Cortex of kidney (tissue), 1 donor: ENCODE measurements at places on chromosomes 13 and 19.

DNA sequence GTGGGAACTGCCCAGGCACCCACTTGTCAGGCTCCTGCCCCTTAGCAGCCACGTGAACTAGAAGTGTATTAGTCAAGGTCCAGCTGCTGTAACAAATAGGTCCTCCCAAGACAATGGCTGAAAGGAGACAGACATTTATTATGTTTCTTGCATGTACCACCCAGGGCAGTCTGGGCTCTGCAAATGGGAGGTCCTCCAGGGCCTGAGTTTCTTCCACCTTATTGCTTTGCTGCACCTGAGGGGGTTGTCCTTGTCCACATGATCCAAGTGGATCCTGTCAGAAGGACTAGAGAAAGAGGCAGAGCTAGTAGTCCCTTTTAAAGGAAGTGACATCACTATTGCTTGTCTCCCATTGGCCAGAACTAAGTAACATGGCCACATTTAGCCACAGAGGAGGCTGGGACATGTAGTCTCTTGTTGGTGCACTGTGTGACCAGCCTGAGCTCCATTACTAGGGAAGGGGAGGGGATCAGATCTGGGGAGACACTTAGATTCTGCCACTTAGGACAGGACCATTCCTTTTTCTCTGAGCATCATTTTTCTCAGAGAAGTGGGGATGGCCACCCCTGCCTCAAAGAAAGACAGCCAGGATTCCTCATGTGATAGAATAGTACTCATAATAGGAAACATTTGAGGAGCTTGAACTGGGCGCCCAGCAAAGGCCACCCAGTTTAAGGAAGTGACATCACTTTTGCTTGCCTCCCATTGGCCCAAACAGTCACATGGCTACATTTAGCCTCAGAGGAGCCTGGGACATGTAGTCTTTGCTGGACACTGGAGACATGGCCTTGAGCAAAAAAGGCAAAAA lies 15.1 kb downstream of the CC2D1A start:
- DNase-seq, result no peak

GRCh38 chr19:17358395-17358794 lies 18.7 kb downstream of the PLVAP start:
- DNase-seq, result no peak

DNA sequence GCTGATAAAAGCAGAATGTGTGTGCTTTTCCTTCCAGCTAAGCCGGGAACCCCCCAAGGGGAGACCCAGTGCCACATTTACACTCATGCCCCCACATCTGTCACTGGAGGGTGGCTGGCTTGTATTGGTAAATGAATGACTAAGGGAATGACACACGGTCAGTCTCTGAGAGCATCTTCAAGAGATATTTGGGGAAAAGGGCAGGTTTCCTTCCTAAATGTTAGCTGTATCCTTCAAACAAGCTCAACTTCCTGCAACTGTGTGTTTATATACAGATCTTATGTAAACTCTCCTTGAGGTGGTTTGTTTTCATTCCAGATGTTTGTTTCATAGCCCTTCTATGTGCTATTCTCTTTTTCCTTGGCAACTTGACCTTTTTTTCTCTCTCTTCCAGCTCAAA lies 192.6 kb downstream of the COL4A1 start:
- DNase-seq, result no peak

GRCh38 chr13:31278869-31279268 lies 79.1 kb downstream of the B3GLCT start:
- no peak for DNase-seq

- DNase-seq, result peak; percentile 66
These were observed 455 bp downstream of the TPT1 start for GRCh38 chr13:45340422-45341033.

DNA sequence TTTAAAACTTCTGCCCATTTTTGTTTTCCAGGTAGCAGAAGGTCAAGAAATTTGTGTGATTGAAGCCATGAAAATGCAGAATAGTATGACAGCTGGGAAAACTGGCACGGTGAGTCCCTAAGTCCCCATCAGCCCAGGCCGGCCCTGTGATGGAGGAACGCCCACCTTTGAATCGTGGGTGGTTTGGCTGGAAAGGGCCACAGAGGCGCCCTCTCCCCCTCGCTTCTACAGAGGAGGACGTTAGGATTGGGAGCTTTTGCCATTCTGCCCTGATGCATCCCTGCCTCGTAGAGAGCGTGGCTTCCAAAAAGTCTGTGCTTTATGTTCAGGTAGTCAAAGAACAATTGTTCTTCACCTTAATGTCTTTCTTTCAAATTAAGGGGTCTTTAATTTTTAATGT lies 60.9 kb downstream of the GGACT start:
- DNase-seq, result no peak

DNA sequence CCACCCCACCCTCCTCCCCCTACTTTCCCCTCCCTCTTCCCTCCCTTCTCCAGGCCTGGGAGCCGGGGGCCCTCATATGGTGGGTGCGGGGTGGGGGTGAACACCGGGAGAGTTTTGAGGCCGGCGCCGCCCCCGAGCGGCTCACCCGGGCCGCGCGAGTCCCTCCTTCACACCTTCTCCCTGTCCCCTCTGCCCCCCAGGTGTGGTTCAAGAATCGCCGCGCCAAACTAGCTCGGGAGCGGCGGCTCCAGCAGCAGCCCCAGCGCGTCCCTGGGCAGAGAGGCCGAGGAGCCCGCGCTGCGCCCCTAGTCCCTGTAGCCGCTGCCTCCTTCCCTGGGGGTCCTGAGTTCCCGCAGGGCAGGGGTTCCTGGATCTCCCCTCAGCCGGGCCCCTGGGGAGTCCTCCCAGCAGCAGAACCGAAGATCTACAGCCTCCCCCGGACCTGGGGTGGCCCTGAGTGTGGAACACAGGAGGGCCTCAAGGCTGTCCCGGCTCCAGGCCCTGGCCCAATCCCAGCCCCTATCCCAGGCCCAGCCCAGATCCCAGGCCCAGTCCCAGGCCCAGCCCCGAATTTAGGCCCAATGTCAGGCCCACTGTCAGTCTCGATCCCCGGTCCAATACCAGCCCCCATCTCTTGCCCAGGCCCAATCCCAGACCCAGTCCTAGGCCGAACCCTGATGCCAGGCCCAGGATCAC lies 1.7 kb downstream of the TPRX2 start:
- no peak for DNase-seq

DNA sequence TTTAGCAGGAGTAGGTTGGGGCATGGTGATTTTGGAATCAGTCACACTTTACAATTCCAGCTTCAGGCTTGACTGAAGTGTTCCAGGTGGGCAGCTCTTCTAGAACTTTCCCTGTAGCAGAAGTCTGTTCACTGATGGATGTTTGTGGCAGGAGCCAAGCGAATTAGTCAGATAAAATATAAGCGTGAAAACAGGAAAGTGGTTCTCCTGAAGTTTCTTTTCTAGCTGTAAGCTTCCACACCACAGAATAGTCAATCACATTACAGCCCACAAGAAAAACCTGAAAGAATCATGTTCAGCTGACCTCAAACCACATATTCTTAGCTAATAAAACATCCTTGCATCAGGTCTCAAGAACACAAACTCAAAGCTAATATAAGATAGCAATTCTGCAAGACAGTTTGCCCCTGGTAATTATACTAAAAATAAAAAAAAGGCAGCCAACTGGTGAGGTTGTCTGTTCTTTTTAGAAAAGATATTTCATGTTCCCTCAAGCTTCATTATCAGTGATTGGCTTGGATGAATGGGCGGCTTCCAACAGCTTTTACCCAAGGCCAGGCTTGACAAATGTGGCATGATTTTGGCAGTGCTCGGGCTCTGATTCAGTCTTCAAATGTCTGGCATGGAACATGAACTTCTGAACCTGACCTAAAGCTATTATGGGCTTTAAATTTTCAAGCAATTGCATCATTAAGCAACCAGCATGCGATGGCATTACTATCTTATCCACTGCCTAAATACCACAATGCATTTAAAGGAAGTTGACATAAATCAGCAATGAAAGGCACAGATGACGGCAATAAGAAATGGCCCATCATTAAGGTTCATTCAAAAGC lies 136.8 kb downstream of the DCLK1 start:
- DNase-seq, result no peak

GRCh38 chr19:41521931-41522555 lies 53.9 kb upstream of the CEACAM21 start:
- DNase-seq, result no peak

DNA sequence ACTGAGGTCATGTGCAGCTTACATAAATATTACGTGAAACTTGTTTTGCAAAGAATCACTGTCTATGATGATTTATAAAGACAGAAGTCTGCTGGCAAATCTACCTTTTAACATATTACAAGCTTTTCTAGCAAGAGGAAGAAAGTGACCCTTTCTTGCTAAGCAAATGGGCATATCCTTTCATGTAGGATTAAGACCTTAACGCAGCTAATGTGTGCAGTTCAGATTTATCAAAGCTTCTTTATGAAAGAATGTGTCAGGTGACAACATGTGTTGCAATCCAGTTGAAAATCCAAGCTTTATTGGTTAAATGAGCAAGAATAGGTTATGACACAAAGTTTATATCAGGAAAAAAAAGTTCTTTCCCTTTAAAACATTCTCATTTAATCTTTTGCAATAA lies 115.6 kb upstream of the NBEA start:
- DNase-seq, result no peak

DNA sequence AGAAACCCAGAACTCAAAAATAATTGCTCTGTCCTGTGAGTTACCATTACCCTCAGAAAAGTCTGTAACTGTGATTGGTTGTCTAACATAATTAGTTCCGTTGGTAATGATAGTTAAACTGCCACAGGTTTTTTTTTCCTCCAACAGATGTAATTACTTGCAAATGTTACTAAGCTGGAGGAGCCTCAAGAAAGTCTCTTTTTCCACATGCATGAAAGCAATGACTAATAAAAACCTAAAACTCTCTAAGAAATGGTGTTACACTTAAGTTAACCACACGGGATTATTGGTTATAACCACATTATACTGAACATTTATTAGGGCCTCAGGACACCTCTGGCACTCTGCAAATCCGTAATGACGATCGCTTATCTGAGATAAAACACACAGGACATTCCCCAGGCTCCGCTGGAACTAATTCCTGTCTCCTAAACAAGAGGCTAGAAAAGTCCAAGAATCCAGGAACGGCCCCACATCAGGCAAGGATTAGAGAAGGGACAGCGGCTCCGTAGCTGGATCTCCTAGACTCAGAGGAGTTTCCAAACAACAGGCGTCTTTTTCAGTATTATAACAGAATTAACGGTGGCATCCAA lies 753 bp downstream of the ZNF235 start:
- DNase-seq, result no peak

GRCh38 chr13:98527526-98527925 lies 49.4 kb downstream of the STK24 start:
- DNase-seq, result no peak

GRCh38 chr13:75798353-75799255 lies 162.5 kb downstream of the LMO7 start:
- no peak for DNase-seq

DNA sequence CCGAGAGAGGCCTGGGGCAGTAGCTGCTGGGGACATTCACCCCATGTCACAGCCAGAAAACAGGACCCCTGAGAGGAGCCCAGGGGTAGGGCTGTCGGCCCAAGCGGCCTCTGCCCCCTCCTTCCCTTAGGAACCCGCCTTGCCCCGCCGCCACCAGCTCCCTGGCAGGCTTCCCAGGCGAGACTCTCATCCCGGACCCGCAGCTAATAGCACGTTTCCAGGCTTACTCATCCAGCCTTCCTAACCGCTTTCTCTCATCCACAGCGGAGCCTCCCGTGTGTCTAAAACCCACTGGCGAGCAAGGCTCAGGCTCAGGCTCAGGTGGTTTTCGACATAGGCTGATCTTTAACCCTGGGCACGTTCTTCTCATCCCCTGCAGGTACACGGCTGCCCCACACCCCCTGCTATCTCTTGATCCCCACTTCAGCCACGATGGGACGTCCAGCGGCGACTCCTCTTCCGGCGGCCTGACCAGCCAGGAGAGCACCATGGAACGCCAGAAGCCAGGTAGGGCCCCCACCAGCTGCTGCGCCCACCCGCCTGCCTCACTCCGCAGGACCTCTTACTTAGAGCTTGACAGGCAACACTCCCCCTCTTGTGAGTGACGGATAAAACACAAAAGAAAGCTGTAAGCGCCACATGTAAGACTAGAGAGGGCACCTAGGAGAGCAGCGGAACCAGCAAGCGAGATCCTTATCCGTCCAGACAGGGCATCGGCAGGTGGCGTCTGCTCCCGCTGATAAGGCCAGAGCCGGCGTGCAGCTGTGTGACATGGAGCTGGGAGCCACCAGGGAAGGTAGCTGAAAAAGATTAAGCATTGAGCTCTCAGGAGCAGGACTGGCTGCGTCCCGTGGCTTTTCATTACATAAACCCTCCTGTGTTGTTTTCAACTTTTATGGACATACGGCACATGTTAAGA lies 71.3 kb downstream of the DPF1 start:
- no peak for DNase-seq

DNA sequence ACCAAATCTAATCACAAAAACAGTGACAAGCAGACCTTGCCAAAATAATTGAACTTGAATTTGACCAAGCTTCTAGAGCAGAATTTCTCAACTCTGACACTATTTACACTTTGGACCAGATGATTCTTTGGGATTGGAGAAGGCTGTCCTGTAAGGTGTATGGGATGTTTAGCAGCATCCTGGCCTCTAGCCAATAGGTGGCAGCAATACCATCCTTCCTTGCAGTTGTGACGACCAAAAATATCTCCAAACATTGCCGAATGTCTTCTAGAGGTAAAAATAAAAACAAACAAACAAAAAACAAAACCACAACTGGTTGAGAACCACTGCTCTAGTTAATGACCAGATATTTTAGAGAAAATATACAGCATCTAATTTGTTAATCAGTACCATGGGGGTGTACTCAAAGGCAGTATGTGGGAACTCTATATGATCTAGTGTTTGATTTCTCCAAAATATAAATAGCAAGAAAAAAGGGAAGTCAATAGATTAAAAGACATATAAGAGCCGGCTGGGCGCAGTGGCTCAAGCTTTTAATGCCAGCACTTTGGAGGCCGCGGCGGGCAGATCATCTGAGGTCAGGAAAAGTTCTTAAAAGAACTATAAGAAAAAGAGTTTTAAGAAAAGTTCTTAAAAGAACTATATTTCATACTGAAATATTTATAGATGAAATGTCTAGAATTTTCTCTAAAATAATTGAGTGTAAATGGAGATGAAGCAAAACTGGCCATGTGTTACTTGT lies 60.9 kb upstream of the ZNF527 start:
- DNase-seq, result no peak

GRCh38 chr13:44437356-44438233 lies 64.0 kb downstream of the SERP2 start:
- no peak for DNase-seq

- no peak for DNase-seq
These were observed 166.5 kb upstream of the ZNF507 start for GRCh38 chr19:32178956-32179355.

GRCh38 chr13:49403996-49404702 lies 39.7 kb downstream of the CAB39L start:
- DNase-seq, result no peak

GRCh38 chr19:35712567-35713505 lies 5.0 kb upstream of the KMT2B start:
- DNase-seq, result no peak

GRCh38 chr13:19561585-19561984 lies 253 bp upstream of the TPTE2 start:
- DNase-seq, result no peak

- DNase-seq, result no peak
These were observed 9.6 kb downstream of the IRGC start for GRCh38 chr19:43725468-43725867.

- DNase-seq, result no peak
These were observed at the start of gene IL17D for GRCh38 chr13:20702915-20703779. Gene IL17D (plus strand): TSS chr13:20703699. CDS start chr13:20704002, 303 bp downstream.
